Karpas-422 (cell line): ENCODE measurements at places on chromosomes 2 and 18. TPM values are rescaled to one million over a fixed set of nuclear protein-coding genes. Genes with fewer than 3 reads are reported as not detected.
A peak's percentile ranks its signal among the peaks of the same experiment; 100 is the strongest.

Gene PDE1A
- total RNA-seq: 0.15 TPM in 1 of 2 replicates, not detected in the other

Gene SAG
- not detected in 2 replicates for total RNA-seq

Gene GBX2
- not detected in 2 replicates for total RNA-seq

Gene INHBB
- not detected in 2 replicates for total RNA-seq

Gene FOXI3
- not detected in 2 replicates for total RNA-seq

Gene KANSL3
- 24.7 and 40.6 TPM in 2 replicates for total RNA-seq

Gene STPG4
- total RNA-seq: 0.18 TPM in 1 of 2 replicates, not detected in the other

Gene HTR2B
- total RNA-seq: not detected in 2 replicates

GRCh38 chr2:89831641-89832498 lies 1140.4 kb downstream of the RPIA start:
- no peaks in the 10 kb centered on the region for H3K27me3 ChIP-seq
- H3K4me1 ChIP-seq: no peaks in the 10 kb centered on the region
- no peaks in the 10 kb centered on the region for H3K36me3 ChIP-seq
- H3K27ac ChIP-seq: no peak overlapping the region

DNA sequence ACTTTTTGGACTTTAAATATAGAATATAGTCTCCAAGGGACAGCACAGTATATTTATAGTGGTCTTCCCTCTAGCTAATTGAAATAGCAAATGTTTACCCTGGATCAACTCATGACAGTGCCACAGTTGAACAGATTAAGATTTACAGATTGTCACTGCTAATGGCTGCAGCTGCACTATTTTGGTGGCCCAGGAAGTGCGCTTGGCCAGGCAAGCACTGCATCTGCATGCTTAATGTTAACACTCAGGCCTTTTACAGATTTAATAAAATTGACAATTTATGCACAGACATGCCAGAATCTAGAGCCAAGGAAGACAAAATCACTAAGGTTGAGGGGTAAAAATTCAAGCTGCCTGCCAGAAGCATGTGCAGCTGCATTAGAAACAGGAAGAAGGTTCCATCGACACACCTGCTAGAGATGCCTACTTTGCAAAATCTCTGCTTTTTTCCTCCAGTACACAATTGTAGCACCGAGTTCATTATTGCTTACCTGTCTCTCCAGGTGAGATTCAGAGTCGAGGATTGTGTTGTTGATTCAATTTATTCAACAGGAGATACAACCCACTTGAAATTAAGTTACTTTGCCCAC lies 1042.3 kb upstream of the NRXN1 start:
- no peak overlapping the region for H3K4me3 ChIP-seq
- peaks cover 23% of the 10 kb centered on the region for H3K4me1 ChIP-seq
- H3K27me3 ChIP-seq: no peaks in the 10 kb centered on the region
- peak; percentile 80 for DNase-seq

DNA sequence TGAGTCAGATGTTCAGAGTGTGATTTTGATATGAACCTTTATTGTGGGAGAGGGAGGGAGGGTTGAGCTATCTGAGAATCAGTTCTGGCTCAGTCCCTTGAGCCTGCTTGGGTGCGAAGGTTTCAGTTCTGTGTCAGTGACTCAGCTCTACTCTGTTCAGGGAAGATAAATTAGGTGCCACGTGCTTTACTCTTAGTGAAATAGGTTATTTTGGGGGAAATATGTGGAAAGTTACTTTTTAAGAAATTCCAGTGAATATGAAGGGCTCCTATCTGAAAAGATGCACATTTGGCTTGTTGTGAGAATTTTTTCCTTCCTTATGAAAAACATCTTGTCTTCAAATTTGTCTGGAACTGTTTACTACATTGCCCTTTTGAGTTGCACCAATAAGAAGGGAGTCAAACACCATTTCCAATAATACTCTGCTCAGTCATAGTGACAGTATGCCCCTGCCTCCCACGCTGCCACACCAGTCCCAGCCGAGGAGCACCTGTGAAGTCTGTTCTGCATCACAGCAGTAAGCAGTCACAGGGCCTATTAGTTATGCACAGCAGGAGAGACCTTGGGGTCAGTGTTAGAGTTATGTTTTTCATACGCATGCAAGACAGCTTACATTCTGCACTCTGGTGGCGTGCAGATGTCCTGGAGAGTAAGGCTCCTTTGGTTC lies 32.8 kb upstream of the DNAH7 start:
- no peaks in the 10 kb centered on the region for H3K36me3 ChIP-seq
- peaks cover 43% of the 10 kb centered on the region for H3K4me1 ChIP-seq
- DNase-seq: peak; percentile 57
- H3K27ac ChIP-seq: no peak overlapping the region

GRCh38 chr2:20438334-20439192 lies 8.3 kb upstream of the RHOB start:
- no peaks in the 10 kb centered on the region for H3K27me3 ChIP-seq
- no peaks in the 10 kb centered on the region for H3K4me1 ChIP-seq
- DNase-seq: no peak
- H3K27ac ChIP-seq: no peak overlapping the region
- no peak overlapping the region for H3K4me3 ChIP-seq

DNA sequence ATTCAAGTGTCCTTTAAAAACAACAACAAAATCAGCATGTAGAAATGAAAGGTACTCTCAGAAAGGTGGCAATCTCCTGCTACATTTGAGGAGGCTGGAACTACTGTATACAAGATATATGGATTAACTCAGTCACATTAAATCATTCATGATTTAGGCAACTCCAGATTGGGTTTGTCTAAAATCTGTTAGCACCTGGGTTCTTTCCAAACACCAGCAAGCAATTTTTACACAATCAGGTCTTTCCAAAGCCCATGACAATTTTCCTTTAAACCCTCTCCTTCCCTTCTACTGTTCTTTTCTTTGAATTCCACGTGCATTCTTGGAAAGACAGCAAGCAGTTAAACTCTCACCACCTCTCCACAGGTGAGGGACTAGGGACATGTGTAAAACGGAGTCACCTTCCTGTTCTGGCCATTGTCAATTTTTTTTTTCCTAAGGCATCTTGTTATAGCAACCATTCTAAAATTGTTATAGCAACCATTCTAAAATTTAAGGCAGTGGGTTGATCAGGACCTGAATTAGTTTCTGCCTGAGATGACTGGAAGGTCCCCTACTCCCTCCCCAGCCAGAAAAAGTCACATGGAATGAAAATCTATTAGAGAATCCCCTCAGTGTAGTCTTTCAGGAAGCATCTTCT lies 113.9 kb downstream of the ANKRD44 start:
- no peak overlapping the region for H3K4me3 ChIP-seq
- H3K27me3 ChIP-seq: no peaks in the 10 kb centered on the region
- H3K36me3 ChIP-seq: no peaks in the 10 kb centered on the region
- DNase-seq: no peak
- H3K4me1 ChIP-seq: peaks cover 61% of the 10 kb centered on the region

GRCh38 chr2:43169099-43169945 lies 57.1 kb downstream of the ZFP36L2 start:
- no peaks in the 10 kb centered on the region for H3K27me3 ChIP-seq
- H3K36me3 ChIP-seq: no peaks in the 10 kb centered on the region
- no peak overlapping the region for H3K4me3 ChIP-seq
- peaks cover 13% of the 10 kb centered on the region for H3K4me1 ChIP-seq
- no peak overlapping the region for H3K27ac ChIP-seq

- H3K4me3 ChIP-seq: no peak overlapping the region
- no peak overlapping the region for H3K27ac ChIP-seq
- H3K4me1 ChIP-seq: 0 out of 2 replicates have a peak, but pooled peaks cover 6% of the 10 kb centered on the region
- DNase-seq: no peak
- H3K27me3 ChIP-seq: no peaks in the 10 kb centered on the region
These were observed 13.3 kb downstream of the RELCH start for GRCh38 chr18:62200121-62200914.

DNA sequence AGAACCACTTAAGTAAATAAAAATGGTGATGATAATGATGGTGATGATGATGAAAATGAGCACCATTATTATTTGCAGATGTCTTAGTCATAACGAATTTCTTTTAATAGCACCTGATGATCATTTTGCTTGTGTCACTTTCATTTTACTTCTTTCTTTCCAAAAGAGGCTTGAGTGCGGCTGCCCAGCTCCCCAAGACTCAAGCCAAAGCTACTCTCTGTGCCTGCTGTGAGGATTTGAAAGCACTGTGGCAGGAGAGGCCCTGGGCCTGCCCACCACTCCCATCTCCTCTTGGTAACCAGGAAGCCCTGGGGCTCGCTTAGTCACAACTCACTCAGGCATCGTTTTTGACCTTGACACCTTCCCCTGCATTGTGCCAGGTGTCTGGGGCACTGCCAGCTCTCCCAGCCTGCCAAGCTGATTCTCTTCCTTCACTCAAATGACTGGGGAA lies 41.2 kb downstream of the RPL37A start:
- no peaks in the 10 kb centered on the region for H3K36me3 ChIP-seq
- H3K4me3 ChIP-seq: no peak overlapping the region
- H3K27ac ChIP-seq: no peak overlapping the region
- H3K4me1 ChIP-seq: peaks cover 12% of the 10 kb centered on the region
- H3K27me3 ChIP-seq: no peaks in the 10 kb centered on the region

GRCh38 chr2:37376421-37377186 lies 32.2 kb downstream of the QPCT start:
- peak overlapping the region; percentile 69 for H3K27ac ChIP-seq
- H3K4me3 ChIP-seq: peak overlapping the region; percentile 54

GRCh38 chr2:58973811-58974281 lies 732.7 kb upstream of the FANCL start:
- no peaks in the 10 kb centered on the region for H3K4me1 ChIP-seq
- no peak overlapping the region for H3K4me3 ChIP-seq
- H3K36me3 ChIP-seq: no peaks in the 10 kb centered on the region
- DNase-seq: no peak

DNA sequence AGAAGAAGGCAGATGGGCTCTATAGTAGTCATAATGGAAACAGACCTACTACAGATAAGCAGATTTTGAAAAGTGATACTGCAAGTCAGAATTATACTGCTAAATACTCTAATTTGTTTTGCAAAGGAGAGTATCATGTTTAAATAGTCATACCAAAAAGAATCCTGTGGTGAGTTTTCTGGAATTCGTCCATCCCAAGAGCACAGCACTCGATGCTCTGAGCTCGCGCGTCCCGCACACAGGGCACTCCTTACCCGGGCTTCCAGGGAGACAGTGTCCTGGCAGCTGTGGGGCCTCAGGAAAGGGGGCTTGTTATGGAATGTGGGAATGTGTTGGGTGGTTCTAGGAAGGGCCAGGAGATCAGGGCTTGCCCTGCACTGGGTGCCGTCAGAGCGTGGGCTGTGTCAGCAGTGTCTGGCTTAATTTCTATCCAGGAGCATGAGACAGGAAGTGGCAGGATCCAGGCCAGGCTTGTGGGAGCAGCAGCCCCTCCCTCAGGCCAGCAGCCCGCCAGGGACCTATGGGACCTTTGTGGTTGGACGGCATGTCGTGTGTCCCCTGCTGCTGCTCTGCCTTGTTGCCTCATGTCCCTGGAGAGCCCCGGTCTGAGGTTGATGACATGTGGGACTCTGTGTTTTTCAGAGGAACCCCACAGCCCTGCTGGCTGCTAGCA lies 193.2 kb upstream of the TPO start:
- H3K4me3 ChIP-seq: no peak overlapping the region
- no peaks in the 10 kb centered on the region for H3K27me3 ChIP-seq
- H3K4me1 ChIP-seq: no peaks in the 10 kb centered on the region
- DNase-seq: no peak
- H3K27ac ChIP-seq: no peak overlapping the region
- no peaks in the 10 kb centered on the region for H3K36me3 ChIP-seq

DNA sequence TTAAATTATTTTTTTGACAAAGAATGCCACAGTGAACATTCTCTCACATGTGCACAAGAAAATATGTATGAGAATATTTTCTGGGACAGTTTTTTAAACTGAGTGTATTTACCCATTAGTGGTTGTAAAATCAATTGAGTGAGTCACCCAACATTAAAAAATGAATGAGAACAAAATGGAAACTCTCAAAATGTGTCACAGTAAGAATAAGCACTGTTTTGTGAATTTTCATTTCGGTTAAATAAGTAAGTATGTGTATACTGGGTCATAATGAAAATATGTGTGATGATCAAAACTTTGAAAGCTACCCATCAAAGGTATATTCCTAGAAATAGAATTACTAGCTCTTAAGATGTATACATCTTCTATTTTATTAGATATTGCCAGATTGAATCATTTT lies 11.6 kb downstream of the BABAM2 start:
- no peak for DNase-seq
- peaks cover 9% of the 10 kb centered on the region; the same call in 1 of the 2 replicates for H3K36me3 ChIP-seq
- no peaks in the 10 kb centered on the region for H3K27me3 ChIP-seq
- H3K27ac ChIP-seq: no peak overlapping the region
- H3K4me3 ChIP-seq: no peak overlapping the region
- H3K4me1 ChIP-seq: no peaks in the 10 kb centered on the region

DNA sequence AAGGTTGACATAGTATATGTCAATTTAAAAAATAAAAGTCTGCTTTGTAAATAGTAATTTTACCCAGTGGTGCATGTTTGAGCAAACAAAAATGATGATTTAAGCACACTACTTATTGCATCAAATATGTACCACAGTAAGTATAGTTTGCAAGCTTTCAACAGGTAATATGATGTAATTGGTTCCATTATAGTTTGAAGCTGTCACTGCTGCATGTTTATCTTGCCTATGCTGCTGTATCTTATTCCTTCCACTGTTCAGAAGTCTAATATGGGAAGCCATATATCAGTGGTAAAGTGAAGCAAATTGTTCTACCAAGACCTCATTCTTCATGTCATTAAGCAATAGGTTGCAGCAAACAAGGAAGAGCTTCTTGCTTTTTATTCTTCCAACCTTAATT lies 78.6 kb upstream of the CSRNP3 start:
- H3K27ac ChIP-seq: no peak overlapping the region
- H3K4me3 ChIP-seq: no peak overlapping the region
- no peaks in the 10 kb centered on the region for H3K27me3 ChIP-seq
- H3K4me1 ChIP-seq: no peaks in the 10 kb centered on the region
- DNase-seq: no peak

- H3K27me3 ChIP-seq: no peaks in the 10 kb centered on the region
- no peak for DNase-seq
- no peaks in the 10 kb centered on the region for H3K36me3 ChIP-seq
- H3K27ac ChIP-seq: no peak overlapping the region
These were observed 393.5 kb downstream of the CTNNA2 start for GRCh38 chr2:79906139-79906890.
